ENCODE measurements at places on chromosomes 1 and 21.

GRCh38 chr1:14027099-14027498, 327.1 kb downstream of the PRDM2 start:
- DNase-seq, result no peak

DNA sequence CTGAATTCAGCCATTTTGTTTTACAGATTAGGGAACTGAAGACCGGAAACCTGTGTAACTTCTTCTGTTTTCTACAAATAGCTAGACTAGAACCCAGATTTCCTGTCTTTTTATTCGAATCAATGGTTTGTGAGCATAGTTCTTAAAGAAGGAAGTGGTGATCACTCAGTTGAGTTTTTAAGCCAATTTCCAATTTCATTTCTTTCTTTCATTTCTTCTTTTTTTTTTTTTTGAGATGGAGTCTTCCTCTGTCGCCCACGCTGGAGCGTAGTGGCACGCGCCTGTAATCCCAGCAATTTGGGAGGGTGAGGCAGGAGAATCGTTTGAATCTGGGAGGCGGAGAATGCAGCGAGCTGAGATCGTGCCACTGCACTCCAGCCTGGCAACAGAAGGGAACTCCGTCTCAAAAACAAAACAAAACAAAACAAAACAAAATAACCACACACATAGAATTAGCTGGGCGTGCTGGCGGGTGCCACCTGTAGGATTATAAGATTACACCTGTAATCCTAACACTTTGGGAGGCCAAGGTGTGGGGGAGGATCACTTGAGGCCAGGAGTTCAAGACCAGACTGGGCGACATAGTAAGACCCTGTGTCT, 3.0 kb upstream of the MDM4 start:
- DNase-seq, result no peak

DNA sequence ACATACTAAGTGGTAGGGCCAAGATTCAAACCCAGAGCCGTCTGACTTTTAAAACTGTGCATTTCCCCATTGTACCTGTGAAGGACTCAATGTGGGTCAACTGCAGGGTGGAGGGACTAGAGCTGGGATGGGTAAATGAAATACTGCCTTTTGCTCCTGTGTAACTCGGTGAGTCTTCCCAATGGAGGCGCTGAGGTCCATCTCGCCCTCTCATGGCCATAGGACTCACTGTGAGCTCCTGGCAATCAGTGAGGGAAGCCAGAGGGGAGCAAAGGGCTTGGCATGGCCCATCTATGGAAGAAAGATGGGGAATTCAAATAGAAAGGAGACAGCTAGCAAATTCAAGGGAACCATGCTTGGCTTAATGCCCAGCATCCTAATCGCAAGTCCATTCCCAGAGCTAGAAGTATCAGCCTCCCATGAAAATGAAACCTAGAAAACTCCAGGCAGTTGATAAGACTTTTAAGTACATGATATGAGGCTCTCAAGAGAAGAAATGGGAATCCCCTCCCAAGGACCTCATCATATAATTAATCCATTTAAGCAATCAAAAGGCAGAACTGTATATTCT, 25.4 kb upstream of the CGN start:
- DNase-seq, result no peak

GRCh38 chr1:22563671-22564602, 648 bp downstream of the EPHA8 start:
- DNase-seq, result no peak

DNA sequence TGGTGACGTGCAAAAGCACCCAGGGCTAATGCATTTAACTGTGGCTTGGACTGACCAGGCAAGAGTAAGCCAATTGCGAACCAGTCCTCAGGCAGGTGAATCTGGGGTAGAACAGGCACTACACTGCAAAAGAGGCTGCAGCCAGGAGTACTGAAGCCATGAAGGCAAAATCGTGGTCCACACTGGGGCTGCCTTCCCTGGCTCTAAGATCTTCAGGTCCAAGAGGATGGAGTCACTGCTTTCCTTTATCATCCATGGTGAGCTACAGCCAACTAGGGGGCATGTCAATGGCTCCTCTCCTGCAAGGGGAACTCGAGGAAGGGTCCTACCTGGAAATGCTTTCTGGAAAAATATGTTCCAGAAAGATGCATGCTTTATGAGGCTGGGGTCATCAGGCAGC, 100.6 kb upstream of the AJAP1 start:
- no peak for DNase-seq

All from GM04504 (cell line).